Cardiac atrium fibroblast (primary cell): ENCODE measurements at places on chromosomes 1 and 21. TPM values are rescaled to one million over a fixed set of nuclear protein-coding genes. Genes with fewer than 3 reads are reported as not detected.

Gene AMY1B
- not detected in 2 replicates for total RNA-seq

Gene CYP4A11
- total RNA-seq, result 0.18 TPM in 1 of 2 replicates, not detected in the other

Gene ANKRD35
- 1.1 and 1.3 TPM in 2 replicates for total RNA-seq

Gene CITED4
- 7.2 and 14.9 TPM in 2 replicates for total RNA-seq

Gene OR2G6
- total RNA-seq, result not detected in 2 replicates

Gene C1orf141
- total RNA-seq, result not detected in 2 replicates

Gene FCGR1A
- total RNA-seq, result not detected in 2 replicates

Gene IGSF21
- not detected in 2 replicates for total RNA-seq

Gene RBM15
- 14.6 and 18.2 TPM in 2 replicates for total RNA-seq

Gene GOLT1A
- not detected in 2 replicates for total RNA-seq

Gene TARDBP
- total RNA-seq, result 12.5 and 31.4 TPM in 2 replicates
